Right renal cortex interstitium (tissue), 3 donors: ENCODE measurements at places on chromosomes 13 and 19. TPM values are rescaled to one million over a fixed set of nuclear protein-coding genes. Genes with fewer than 3 reads are reported as not detected.
A peak's percentile ranks its signal among the peaks of the same experiment; 100 is the strongest.

- DNase-seq: no peak
Observed at GRCh38 chr13:100564444-100565223, 24.0 kb downstream of the GGACT start.

GRCh38 chr19:30096596-30097370 lies 154.7 kb downstream of the URI1 start:
- no peak for DNase-seq

The SYT5 gene
- polyA plus RNA-seq: 0.41 TPM

GRCh38 chr13:73822668-73823592 lies 311.3 kb downstream of the KLF12 start:
- DNase-seq: no peak

DNA sequence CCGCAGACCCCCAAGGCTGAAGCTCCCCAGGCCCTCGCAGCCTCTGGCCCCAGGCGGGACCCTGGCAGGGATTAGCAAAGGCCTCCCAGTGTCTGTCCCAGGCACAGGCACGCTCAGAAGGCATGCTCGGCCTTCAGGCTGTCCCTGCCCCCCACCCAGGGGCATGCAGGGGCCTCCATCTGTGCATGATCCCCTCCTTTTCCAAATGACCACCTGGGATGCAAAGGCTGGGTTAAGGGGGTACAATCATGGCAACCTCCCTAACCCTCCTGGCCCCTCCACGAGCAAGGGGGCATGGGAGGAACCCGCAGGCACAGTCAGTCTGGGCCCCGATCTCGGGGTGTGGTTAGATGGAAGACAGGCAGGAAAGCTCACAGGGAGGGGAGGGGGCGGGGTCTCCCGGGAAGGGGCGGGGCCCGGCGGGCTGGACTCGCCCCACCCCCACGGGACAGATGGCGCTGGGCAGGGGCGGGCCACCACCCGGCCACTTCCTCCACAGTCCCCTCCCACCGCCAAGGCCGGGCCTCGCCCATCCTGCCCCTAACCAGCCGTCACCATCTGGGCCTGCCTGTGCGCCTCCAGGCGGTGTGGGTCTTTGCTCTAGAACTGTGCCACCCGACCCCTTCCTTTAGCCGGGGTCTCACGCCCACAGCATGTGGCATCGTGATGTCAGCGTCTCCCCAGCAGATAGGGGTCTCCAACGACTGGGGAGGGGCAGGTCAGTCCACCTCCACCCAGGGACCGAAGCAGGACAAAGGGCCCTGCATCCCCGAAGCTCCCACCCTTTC lies 7.0 kb upstream of the REXO1 start:
- no peak for DNase-seq

GRCh38 chr13:52811841-52812240 lies 36.6 kb downstream of the PCDH8 start:
- DNase-seq: no peak

DNA sequence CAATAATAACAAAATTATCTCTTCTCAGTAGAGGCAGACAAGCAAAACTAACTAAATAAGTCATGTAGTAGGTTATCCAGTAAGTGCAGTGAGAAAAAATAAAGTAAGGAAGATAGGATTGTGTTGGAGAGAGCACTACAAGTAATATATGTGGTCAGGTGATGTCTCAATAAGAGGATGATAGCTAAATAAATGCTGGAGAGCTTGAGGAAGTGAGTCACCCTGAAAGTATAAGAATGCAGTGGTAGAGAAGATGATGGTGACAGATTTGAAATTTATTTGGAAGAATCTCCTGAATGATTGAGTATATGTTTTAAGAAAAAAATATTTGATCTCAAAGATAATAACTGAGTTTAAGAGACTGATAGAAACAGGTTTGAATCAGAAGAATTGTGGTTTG lies 152.2 kb upstream of the PRR20A start:
- no peak for DNase-seq

The RFPL4A gene
- polyA plus RNA-seq: not detected

DNA sequence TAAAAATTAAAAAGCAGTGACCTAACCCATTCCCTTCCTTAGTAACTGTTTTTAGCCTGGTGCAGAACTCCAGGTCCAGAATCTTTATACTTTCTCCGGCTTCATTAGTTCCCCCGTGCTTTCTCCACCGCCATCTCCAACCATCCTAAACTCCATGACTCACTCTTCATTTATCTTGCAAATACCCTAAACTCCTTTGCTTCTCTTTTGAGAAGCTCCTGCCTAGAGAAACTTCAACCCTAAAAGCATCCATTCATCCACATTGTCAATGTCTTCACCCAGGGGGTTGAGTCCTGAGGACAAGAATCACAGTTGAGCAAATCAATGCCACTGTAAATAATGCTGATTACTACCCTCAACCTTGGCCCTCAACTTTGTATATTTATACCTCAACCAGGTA lies 17.1 kb upstream of the GARRE1 start:
- no peak for DNase-seq

DNA sequence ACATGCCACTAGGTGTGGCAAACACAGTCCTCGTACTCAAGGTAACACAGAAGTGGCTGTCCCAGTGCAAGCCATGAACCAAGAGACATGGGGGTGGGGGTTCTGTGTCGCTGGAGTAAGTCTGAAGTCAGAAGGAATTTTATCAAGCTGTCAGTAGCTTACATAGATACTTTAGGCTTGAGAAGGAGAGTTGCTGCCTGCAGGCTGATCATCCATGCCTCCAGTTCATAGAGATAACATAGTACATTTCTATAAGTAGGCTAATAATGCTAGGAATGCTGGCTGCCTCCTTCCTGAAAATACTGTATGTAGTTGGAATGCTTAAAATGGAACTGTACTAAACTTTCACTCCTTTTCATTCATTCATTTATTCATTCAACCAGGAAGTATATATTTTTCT lies 70.1 kb downstream of the CAB39L start:
- DNase-seq: no peak

DNA sequence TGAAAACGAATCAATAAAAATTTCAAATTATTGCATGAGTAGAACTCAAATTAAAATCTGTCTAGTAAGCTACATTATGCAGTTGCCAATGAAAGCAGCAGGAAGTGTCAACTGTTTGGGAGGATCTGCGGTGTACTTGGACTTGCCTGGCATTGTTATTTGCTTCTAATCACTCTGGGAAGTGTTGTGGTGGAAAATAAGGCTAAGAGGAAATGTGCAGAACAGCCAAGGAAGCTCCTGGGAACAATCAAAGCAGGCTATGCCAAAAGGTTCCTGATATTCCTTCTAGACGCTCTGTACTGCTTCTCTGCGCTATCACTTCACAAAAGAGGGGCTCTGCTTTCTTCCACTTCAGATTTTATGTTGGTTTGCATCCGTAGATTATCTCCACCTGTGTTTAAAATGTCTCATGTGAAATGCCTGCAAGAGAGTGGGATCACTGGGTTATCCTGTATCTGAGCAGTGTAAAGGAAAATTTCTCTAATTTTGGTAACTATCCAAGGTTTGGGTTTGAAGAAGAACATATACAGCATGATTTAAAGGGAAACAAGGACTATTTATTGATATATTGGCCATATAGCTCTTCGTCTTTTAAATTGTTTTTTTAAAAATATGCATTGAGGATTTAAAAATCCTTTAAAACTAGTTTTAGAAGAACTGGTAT lies 182.7 kb upstream of the CSNK1A1L start:
- DNase-seq: no peak

The KASH5 gene
- polyA plus RNA-seq: 0.18 TPM

- DNase-seq: no peak
Observed at GRCh38 chr19:4830768-4831265, 695 bp downstream of the TICAM1 start.

The ARHGEF7 gene
- polyA plus RNA-seq: 66.4 TPM

DNA sequence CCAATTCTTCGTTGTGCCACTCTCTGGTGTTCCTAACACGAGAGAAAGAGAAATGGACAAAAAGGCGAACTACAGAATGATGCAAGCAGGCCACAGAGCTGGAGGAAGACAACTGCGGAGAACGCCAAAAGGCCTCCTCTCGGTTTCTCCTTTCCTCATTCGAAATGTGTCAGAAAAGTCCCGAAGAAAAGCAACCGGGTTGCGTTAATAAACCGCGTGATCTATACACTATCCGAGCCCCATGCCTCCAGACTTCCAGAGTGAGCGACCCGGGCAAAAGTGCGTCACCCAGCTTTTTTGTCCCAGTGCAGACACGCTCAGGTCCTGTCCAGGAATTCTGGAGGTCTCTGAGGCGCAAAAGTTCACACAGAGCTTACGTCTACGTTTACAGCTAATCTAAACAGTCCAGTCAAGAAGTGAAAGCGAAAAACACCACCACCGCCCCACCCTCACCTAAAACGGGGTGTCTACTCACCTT lies 413 bp downstream of the N4BP2L2 start:
- peak; percentile 36 for DNase-seq

The YIF1B gene
- 30.8 TPM for polyA plus RNA-seq

The SIGLECL1 gene
- polyA plus RNA-seq: not detected

The GPR183 gene
- 4.3 TPM for polyA plus RNA-seq

GRCh38 chr19:34366738-34367623 lies 2.0 kb downstream of the GPI start:
- DNase-seq: no peak
